ENCODE measurements at places on chromosomes 13 and 19.

DNA sequence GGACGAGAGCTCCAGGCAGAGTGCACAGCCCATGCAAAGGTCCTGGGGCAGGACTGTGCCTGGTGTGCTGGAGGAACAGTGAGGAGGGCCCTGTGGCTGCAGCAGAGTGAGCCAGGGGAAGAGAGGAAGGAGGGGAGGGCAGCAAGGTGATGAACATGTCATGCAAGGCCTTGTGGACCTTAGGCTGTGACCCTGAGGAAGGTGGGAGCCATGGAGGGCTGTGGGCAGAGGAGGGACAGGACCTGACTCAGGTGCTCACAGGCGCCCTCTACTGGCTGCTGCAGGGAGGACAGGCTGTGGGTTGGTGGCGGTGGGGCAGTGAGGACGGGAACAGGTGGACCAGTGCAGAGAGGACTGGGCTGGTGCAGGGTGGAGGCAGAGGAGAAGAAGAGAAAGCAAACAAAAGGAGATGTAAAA is 170.3 kb downstream of the PTPRS start:
- peak; percentile 85 for DNase-seq

GRCh38 chr19:52716522-52716921 is 18.3 kb downstream of the ZNF611 start:
- DNase-seq = no peak

GRCh38 chr13:35984776-35985453 is 146.3 kb downstream of the DCLK1 start:
- no peak for DNase-seq

- no peak for DNase-seq
Observed at GRCh38 chr13:111460548-111461444, 140.4 kb downstream of the TEX29 start.

DNA sequence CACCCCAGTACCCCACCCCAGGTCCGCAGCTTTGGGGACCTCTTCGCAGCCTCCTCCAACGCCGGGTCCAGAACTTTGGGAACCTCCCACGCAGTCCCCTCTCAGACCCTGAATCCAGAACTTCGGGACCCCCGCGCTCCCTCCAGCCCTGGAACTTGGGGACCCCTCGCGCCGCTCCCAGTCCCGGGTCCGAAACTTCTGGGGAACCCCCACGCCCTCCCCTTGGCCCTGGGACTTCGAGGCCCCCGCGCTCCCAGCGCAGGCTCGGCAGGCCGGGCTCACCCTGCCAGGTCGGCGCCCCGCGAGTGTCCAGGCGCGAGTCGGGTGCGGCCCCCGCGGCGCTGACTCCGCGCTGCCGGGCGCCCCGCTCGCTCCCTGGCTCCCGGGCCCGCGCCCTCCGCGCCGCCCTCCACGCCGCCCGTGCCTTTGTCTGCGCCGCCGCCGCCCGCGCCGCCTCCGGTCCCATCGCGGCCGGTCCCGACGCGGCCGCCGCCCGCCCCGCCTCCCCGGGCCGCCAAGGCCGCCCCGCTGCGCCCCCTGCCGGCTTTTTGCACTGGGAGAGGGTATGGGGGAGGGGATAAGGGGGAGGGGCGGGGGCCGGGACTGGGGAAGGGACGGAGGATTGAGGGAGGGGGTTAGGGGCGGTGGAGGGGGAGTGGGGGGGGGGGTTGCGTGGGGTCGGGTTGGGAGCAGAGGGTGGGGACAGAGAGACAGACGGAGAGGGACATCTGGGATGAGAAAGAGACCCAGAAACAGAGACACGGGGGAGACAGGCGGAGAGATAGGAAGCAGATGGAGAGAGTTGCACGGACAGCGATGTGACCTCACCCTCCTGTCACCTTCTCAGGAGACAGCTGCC is at the start of gene HOMER3:
TSS of gene HOMER3 (minus strand) at position 449 of the 859 bp plus-strand sequence. CDS start 2,235 bp downstream, outside the sequence.
- peak; percentile 81 for DNase-seq

- DNase-seq = no peak
Observed at GRCh38 chr19:7959211-7959610, 15.7 kb upstream of the TIMM44 start.

DNA sequence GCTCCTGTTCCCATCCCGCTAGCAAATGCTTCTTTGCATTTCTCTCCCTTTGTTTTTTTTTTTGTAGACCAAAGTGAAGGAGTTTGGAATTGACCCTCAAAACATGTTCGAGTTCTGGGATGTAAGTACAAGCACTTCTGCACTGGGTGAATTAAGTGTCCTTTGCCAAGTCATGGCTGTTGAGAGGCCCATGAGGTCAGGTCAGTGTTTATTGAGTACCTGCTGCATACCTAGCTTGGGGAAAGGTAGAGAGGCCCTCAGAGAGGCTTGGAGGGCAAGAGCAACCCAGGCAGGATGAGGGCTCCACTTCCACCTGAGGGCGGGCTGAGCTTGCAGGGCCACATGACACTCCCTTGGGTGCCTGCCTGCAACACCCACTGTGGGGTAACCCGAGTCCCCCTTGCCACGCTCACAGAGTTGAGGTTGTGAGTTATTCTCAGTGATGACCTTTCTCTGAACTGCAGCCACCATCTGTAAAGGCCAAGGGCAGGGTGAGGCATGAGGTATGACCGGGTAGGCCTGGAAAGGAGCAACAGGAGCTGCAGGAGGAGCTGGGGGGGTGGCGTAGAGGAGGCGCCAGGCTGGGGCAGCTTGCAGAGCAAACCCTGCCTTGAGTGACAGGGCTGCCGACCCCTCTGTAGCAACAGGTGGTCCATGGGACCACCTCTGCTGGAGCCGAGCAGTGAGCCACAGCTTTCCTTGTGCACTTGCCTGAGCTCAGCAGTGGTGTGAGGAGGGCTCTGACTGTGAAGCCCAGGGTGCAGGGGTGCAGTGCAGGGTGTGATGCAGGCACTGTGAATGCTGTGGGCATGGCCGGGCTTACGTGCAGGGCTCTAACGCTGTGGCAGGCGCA is 16.6 kb downstream of the GPI start:
- no peak for DNase-seq

- DNase-seq = no peak
Observed at GRCh38 chr13:25225970-25226369, 53.9 kb upstream of the AMER2 start.

GRCh38 chr13:88670509-88670908 is 999.3 kb downstream of the SLITRK5 start:
- no peak for DNase-seq

DNA sequence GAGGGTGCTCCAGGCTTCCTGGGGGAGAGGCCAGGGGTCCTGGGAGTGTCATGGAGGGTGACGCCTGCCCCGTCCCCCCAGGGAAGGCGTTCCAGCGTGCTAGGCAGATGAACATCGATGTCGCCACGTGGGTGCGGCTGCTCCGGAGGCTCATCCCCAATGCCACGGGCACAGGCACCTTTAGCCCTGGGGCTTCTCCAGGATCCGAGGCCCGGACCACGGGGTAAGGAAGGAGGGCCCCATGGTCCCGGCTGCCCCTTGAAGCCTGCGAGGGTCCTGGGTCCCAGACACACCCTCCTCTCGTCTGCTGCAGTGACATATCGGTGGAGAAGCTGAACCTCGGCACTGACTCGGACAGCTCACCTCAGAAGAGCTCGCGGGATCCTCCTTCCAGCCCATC is 11.4 kb downstream of the PTGER1 start:
- no peak for DNase-seq
